ENCODE measurements at places on chromosomes 1 and 21.

DNA sequence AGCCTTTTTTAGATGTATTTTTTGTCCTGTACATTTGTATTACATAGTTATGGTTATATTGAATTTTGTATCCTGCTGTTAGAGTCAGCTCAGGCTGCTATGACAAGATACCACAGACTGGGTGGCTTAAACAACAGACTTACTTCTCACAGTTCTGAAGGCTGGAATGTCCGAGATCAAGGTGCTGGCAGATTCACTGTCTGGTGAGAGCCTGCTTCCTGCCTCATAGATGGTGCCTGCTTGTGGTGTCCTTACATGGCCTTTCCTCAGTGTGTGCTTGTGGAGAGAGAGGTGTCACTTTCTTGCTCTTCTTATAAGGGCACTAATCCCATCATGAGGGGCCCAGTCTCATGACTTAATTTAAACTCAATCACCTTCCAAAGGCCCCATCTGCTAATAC is 23.1 kb upstream of the MYSM1 start:
- DNase-seq: no peak

DNA sequence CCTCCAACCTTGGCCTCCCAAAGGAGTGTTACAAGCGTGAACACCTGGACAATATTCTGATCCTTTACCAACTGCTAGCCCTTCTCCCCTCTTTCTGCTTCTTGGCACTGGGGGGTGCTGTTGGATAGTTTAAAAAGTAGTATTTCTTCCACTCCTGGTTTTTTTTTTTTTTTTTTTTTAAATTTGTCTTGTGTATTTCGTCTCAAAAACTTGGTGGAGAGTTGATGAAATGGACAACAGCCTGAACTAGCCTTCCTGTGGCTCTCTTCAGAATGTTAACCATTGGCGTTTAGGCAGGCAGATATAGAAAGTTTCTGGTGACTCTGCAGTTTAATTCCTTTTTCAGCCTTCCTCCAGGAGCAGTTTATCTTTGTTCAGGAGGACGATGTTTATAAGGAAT is 69.7 kb upstream of the USP24 start:
- no peak for DNase-seq

DNA sequence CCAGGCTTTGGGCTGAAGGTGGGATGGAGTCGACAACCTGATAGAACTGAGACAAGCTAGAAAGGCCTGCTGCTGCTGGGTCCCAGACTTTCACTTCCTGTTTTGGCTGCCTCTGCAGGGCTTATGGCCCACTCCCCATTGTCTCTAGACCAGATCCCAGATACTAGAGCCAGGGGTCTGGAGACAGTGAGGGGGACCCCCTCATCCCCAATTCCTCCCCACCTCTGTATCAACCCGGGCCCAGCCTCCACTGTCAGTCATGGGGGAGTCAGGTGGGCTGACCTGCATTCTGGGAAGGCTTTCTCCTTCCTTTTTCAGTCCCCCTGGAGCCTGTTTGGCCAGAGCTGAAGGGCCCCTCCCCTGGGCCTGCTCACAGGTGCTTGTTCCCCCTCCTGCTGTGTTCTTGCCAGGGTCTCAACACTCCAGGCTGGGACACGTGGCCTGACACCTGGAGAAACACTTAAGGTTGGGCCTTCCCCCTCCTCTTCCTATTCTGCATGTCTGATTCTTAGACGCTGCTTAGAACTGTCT is 18.0 kb upstream of the ETV3L start:
- DNase-seq: no peak

- peak; percentile 59 for DNase-seq
Measured at GRCh38 chr1:44227211-44227610, 13.9 kb downstream of the DMAP1 start.

- DNase-seq: no peak
Measured at GRCh38 chr1:62438163-62438562, 1.3 kb downstream of the USP1 start.

- DNase-seq: no peak
Measured at GRCh38 chr1:206885341-206886060, 11.7 kb upstream of the IL24 start.

DNA sequence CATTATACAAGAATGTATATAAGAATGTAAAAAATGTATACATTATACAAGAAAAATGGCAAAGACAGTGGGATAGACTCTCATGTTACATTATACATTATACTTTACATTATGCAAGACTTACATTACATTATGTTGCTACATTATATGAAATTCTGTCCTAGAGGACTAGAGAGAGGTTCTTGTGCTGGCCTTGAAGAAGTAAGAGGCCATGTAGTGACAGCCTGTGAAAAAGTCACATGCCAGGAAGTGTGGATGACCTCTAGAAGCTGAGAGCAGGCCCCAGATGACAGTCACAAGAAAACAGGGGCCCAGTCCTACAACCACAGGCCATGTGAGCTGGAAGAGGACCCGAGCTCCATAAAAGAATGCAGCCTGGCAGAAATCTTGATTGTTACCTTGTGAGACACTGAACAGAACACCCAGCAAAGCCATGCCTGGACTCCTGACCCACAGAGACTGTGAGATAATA is 30.5 kb upstream of the AHCYL1 start:
- DNase-seq: no peak

DNA sequence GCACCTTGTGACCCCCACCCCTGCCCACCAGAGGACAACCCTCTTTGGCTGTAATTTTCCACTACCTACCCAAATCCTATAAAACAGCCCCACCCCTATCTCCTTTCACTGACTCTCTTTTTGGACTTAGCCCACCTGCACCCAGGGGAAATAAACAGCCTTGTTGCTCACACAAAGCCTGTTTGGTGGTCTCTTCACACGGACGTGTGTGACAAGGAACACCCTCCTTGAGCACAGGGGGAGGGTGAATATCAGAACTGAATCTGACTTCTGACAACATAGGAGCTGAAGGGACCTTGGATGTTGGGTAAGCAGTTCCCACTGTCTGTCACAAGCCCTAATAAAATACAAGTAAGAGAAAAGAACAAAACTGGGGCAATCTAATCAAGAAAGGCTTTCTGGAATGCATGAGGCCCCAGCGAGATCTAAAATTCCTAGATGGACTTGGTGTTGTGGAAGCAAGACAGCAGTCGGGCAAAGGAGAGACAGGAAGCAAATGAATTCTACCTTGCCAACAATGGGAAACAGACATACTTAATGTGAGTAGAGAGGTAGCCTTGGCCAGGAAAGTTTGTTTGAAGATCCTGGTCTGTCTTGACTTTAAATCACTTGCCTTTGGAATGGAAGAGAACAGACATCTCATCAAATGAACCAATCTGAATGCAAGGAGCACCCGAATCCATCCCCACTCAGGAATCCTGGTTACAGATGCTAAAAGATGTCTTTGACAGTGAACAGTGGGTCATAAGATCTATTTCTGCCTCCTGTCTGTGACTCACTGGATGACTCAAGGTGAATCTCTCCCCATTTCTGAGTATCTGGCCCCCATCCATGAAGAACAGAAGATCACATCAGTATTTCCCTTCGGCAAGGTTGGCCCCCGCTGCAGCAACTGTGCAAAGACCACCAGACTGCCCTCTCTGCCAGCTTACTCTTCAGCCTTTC is 53.3 kb downstream of the OLFML3 start:
- DNase-seq: no peak

GRCh38 chr1:59601811-59602210 is 212.9 kb upstream of the HOOK1 start:
- DNase-seq: no peak

GRCh38 chr1:186689376-186689775 is 9.2 kb upstream of the PTGS2 start:
- DNase-seq: no peak

- DNase-seq: no peak
Measured at GRCh38 chr21:36403713-36404112, 18.5 kb downstream of the CHAF1B start.

DNA sequence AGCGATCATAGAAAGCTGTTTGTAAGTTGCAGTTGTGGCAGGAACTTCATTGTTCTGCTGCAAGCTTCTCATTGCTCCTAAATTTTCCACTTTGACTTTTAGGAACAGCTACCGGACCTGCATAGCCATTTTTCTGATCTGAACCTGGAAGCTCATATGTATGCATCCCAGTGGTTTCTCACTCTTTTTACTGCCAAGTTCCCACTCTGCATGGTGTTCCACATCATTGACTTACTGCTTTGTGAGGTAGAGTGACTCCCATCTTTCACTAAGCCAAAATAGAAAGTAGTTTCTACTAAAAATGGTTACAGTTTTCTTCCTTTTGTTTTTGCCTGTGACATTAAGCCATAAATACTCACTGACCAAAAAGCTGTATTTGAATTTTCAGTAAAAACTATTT is 254.2 kb downstream of the GPR52 start:
- no peak for DNase-seq

- no peak for DNase-seq
Measured at GRCh38 chr21:34338226-34338625, 25.6 kb upstream of the KCNE2 start.

- DNase-seq: no peak
Measured at GRCh38 chr1:24294228-24294672, 24.9 kb upstream of the GRHL3 start.

Data from upper lobe of left lung (tissue), 6 donors.